ENCODE measurements at places on chromosomes 16 and 17.

DNA sequence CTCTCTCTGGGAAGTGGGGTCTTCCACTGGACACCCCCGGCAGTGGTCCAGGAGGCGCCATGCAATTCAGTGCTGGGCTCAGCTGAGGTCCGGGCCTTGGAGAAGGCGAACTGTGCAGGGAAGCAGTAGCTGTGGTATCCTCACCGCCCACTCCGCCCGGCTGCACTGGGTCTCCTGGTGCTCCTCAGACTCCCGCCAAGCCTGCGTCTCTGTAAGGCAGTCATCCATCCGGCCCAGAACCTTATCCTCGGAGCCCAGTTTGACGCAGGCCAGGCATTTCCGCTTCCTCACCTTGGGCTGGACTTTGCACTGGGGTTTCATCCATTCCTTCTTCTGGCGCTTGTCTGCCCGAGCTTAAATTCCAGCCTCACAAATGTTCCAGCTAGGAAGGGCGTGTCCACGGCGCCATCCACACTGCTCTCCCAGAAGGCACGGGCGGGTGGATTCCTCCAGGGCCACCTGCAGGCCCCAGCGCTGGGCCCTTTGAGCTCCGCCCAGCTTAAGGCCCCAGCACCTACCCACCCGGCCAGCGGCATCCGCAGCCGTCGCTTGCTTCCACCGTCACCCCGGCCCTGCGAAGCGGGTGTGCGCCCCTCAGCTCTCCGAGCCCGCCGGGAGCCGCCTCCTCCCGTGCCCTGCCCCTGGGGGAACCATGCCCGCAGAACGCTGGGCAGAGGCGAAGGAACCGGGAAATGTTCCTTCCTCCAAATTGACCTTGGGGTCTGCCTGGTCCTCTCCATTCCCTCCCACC, 1884.8 kb downstream of the TP53TG3F start:
- no peak for DNase-seq

GRCh38 chr16:67157892-67158635, 1.6 kb downstream of the TRADD start:
- no peak for DNase-seq

DNA sequence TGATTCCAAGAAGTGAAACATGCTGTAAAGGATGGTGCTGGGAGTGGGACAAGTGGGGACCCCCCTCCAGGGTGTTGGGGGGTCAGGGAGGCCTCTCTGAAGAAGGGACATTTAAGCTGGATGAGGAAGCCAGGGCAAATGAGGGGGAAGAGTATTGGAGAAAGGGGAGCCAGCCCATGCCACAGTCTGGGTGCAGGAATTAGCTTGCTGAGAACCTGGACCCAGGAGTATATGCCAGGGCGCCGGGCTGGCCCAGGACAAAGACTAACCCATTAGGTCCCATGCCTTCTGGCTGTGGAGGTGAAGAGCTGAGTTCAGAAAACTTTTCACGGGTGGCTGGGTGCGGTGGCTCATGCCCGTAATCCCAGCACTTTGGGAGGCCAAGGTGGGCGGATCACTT, 45.6 kb upstream of the PIK3R6 start:
- DNase-seq: no peak

DNA sequence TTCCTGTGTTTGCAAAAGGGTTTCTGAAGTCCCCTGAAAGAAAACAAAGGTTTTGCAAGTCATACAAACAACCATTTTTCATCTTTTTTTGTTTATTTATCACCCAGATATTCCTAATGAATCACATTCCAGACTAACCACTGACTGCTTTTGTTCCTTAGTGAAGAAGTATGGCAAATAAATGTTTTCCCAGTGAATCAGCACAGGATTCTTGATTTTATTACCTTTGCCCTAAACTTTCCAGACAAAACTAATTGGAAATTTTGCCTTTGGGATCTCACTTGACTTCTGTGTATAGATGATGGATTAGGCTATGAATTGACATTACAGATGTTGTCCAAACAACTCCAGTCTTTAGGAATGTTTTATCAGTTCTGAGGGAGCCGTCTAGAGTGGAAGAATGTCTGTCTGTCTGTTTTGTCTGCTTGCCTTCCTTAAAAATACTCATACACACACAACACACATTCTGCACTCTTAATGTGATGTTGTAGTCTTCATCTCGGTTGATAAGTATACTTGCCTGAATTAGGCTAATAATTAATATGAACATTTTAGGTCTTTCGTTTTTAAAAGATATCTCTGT, 48.9 kb downstream of the VMP1 start:
- no peak for DNase-seq

DNA sequence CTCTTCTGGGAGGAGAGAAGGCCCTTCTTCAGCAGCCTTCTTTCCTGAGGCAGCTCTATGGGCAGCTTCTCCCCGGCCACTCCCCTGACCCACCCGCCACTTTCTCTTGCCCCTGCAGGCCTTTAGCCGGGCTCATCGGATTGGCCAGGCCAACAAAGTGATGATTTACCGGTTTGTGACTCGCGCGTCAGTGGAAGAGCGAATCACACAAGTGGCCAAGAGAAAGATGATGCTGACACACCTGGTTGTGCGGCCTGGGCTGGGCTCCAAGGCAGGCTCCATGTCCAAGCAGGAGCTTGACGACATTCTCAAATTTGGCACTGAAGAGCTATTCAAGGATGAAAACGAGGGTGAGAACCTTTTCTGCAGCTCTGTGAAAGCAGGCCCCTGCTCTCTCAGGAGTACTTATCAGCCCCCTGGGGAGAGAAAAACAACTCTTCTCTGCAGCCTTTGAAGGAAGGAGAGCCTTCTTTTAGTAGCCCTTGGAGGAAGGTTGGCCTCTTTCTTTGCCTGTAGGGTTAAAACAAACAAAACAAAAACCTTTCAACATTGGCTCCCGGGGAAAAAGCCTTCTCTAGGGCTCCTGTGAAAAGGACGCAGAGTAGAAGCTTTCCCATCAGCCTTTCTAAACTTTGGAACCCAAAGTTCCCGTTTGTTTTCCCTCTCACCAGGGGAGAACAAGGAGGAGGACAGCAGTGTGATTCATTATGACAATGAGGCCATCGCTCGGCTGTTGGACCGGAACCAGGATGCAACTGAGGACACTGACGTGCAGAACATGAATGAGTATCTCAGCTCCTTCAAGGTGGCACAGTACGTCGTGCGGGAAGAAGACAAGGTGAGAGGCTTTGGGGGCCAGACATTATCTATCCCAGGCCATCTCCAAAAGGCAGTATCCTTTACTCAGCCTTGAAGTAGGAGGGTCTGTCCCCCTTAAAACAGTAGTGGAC, 12.7 kb downstream of the RNF227 start:
- no peak for DNase-seq

DNA sequence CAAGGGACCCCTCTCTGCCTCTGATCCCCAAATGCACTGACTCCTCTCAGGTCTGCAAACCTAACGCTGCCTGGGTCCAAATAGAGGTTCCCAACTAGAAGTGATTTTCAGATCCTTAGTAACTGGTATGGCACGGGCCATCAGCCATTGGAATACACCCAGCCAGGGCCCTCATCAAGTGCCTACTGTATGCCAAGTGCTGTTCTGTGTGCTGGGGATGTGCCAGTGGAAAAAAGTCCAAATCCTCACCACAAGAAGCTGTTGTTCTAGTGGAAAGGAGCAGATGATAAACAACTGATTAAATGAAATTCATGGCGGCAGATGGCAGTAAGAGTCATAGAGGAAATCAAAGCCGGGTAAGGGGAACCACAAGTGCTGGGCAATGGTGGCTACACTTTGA, 57.2 kb upstream of the MED9 start:
- DNase-seq: no peak

DNA sequence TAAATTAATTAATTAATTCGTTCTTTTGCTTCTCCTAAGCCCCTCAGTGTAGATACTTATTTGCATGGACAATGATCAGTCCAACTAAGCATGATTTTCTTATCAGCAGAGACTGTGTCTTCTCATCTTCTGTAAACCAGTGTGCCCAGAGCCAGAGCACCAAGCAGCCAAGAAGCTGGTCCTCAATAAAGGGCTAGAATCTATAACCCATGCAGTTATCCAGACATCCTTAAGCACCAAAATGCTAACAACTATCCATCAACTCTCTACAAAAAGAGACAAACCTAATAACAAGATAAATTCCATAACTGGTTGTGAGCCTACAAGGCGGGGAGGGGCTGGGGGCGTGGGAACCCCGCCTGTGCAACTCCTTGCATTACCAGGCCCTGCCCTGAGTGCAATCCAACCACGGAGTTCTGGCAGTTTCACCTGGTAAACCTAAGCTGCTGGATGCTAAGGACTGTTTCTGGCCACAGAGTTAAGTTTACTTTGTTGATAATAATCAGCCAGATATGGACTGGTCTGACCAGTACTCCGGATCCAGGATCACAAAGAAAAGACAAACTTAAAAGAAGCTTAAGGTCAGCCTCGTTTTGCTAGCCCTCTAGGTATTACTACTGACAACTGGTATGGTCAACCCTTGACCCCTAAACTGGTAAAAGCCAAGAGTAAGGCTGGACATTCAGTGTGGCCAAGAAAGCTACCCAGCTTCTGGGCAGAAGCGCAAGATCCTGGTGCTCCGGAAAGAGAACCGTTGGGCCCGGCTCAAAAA, 51.5 kb downstream of the ZFHX3 start:
- no peak for DNase-seq

GRCh38 chr17:81581758-81582157, 29.6 kb upstream of the FAAP100 start:
- no peak for DNase-seq

DNA sequence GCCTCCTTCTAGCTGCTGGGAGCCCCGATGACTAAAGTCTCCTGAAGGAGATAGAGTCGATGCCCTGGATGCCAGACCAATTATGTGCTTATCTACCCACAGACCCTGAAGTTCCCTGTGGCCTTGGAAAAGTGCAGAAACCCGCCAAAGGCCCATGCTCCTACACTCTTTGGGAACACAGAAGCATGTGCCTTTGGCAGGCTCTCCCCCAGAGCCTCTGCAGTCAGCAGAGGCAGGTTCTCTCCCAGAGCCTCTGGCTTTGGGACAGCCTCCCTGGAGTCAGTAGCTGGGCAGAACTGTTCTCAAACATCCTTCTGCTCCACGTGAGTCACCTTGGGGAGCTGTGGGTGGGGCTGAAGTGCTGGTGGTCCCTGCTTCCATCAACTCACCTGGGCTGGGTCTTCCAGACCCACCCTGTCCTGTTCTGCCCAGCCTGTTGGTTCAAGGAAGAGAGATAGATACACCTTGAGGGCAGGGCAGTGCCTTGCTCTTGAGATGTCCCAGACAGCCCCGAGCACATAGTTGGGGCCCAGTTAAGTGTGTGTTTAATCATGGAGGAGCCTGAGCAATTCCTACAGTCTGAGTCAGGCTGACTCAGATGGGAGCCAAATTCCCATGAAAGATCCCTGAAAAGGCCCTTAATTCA, 3.2 kb upstream of the CDK5RAP3 start:
- no peak for DNase-seq

- DNase-seq: no peak
Observed at GRCh38 chr17:73532421-73532901, 111.8 kb downstream of the SDK2 start.

- no peak for DNase-seq
Observed at GRCh38 chr17:19508577-19508867, 25.1 kb upstream of the SLC47A1 start.

GRCh38 chr16:11107780-11108465, 148.1 kb downstream of the SOCS1 start:
- DNase-seq: no peak

DNA sequence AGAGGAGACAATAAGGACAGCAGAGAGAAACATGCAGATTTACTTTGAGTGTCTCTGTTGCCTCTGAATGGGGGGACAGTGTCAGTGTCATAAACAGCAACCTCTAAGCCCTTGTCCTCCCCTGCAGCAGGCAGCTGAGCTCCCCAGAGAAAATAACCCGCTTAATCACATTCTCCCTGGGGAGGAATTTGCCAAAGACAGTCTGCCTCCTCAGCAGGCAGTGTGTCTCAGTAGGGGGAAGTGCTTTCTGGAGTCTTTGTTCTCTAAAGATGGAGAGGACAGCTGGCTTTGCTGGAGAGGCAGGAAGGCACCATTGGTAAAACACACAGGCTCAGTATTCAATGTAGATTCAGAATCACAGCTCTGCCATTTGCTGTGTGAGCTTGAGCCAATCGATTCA, 16.1 kb downstream of the TEKT5 start:
- no peak for DNase-seq
